ENCODE measurements at places on chromosomes 16 and 17. TPM values are rescaled to one million over a fixed set of nuclear protein-coding genes. Genes with fewer than 3 reads are reported as not detected.

Gene SOST
- total RNA-seq: not detected

Gene HIGD1B
- total RNA-seq: 2.3 TPM

Gene UNC13D
- 10.5 TPM for total RNA-seq

Gene AOC2
- 3.3 TPM for total RNA-seq

Gene NKIRAS2
- total RNA-seq: 28.4 TPM

Gene NXPH3
- total RNA-seq: 15.9 TPM

Gene TMEM92
- total RNA-seq: 0.44 TPM

Gene ARHGAP44
- total RNA-seq: 1.6 TPM
